ENCODE measurements at places on chromosomes 7 and 10.

- no peak for DNase-seq
Observed at GRCh38 chr10:4503076-4503475, 322.9 kb upstream of the AKR1E2 start.

- DNase-seq: no peak
Observed at GRCh38 chr7:80312139-80312661, 177.6 kb downstream of the GNAI1 start.

- no peak for DNase-seq
Observed at GRCh38 chr10:102691285-102692066, 22.7 kb downstream of the ARL3 start.

- DNase-seq: no peak
Observed at GRCh38 chr10:48512861-48513260, 92.0 kb downstream of the ARHGAP22 start.

- DNase-seq: peak; percentile 27
Observed at GRCh38 chr10:37856881-37857286, 526 bp downstream of the ZNF248 start.

GRCh38 chr10:1142596-1142995, 86.4 kb downstream of the WDR37 start:
- DNase-seq: no peak

- DNase-seq: no peak
Observed at GRCh38 chr7:191105-191980, 1.0 kb upstream of the FAM20C start.

DNA sequence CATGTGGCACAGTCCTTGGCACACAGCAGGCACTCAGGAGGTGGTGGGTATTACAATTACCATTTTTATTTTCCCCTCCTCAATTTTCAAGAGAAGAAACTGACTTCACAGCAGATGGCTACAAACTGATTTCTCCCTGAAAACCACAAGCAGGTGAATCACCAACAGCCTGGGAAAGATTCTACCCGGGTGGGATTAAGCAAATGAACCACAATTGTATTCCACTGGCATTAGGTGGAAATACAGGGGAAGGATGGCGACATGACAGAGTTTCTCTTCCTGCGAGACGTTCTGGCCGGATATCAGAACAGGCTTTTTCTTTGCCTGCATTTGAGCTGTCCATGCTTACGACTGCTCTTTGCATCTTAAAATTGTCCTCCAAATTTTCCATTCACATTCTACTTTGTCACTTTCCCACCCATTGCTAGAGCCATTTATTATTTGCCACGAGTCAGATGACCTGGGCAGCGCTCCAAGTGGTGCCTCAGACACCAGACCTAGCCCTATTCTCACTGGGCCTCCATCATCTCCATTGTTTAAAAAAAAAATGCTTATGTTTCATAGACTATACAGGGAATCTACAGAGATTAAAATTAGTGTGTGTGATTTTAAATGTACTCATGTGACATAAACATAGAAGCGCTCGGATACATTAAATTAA, 4.6 kb downstream of the DENND11 start:
- DNase-seq: no peak

DNA sequence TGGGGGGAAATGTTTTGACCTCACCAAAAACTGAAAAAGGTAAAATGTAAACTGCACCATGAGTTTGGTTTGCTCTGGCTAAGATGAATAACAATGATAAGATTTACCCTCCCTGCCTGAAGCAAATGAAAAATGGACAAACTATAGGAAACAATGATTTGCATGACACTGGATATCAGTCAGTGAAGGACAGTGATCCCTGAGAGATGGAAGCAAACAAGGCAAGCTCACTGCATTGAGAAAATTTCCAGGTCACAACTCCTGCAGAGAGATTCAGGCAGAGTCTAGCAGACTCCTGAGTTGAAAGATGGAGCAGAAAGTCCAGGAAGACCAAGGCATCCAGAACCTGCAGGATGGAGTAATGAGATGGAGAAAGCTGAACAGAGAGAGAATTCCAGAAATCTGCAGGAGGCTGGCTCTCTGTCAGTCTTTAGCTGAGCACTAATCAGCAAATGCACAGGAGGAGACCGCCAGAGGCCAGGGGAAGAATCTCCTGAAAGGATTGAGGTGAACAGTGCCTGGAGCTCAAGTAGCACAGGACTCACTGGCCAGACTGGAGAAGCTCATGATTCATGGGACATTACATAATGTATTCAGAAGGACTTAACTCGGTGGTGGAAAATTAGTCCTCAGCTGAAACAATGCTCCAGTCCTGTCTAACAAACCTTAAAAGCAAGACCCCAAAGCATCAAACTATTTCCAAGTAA, 51.2 kb upstream of the PALS2 start:
- no peak for DNase-seq

DNA sequence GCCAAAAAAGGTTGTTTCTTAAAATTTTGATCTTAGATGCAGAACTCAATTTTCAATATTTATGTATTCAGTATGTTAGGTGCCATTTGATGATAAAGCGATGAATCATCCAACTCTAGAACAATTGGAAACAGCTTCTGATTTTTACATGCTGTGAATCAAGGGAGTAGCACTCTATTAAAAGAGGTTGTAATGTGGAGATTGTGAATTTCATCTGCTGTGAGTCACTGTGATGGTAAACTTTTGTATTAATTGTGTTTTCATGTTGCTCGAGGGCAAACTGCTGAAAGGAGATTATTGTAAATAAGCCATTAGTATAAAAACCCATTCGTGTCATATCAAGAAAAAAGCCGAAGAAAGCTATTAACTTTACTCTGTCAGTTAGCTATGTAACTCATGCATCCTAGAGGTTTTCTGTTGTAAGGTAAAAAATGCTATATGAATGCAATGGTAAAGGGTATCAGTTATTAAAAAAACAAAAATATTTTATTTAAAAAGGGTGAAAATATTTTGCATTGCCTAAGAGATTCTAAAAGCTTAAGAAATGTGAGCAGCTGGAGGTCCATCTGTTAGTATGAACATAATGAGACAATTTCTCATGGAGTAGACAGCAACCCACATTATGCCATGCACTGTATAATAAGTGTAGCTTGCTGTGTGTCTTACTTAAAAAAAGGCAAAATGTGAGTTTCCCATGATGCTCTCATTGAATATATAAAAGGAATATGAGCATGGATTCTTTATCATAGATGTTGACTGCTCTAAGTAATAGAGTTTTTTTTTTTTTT, 511.0 kb upstream of the PCDH15 start:
- no peak for DNase-seq

DNA sequence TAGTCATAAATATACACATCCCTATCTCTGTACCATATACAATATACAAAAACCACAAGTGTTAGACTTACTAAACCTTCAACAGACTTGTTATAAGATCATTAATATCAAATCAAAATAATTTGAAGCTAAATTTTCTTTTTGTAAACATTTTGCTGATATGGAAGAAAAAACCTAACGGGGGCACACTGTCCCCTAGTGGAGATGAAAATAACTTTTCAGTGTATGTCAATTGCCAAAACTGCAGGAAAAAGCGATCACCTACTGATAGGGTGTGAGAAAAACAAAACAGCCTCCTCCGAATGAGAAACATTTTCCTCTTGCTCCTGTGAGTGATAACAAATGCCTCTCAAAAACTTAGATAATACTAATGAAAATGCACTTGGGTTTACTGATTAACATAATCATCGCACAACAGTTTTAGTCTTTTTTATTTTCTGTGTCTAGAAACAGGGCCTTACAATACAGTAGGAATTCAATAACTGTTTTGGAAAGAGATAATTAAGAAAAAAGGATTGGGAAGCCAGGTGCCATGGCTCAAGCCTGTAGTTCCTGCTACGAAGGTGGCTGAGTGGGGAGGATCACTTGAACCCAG, 322.7 kb downstream of the CRPPA start:
- no peak for DNase-seq

DNA sequence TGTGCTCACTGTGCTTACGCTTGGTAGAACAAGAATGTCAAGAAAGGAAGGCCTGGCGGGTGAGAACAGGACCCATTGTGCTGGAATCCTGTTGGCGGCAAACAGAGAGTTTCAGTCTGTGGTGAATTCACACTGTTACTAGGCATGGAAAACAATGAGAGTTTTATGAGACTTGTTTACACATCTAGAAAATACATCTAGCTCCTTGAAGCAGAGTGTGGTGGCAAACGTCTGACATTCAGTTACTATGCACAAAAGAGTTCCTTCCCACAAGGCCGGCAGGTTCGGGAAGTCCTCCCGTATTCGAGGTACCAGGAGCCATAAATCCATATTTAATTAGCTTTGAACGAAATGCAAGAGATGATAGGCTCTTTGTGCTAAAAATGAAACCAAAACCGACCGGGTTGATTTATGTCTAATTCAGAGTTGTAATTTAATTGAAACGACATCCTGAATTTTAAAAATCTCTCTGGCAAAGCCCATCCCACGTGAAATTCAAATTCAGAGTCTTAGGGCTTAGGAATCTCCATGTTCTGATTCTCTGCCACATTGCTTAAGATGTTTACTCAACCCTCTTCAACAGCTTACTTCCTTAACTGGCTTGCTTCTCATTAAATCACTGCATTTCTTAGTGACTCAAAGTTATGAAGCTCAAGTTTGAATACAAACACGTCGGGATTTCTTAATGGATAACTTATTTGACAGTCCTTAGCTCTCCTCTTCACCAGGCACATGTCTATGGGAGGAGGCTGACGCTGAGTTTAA, 299.9 kb upstream of the PITRM1 start:
- DNase-seq: no peak

DNA sequence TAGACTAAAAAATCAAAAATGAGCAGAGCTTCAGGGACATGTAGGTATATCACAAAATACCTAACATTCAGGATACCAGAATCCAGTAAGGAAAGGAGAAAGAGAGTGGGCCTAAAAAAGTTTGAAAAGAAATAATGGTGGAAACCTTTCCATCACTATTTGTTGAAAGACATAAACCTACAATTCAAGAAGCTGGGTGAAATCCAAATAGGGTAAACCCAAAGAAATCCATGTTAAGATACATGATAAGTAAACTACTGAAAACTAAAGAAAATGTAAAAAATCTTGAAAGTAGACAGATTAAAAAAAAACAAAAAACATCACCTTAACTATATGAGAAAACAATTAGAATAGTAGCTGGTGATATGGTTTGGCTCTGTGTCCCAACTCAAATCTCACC, 76.7 kb upstream of the COMTD1 start:
- no peak for DNase-seq
